Hippocampal formation (tissue), 2 donors: ENCODE measurements at places on chromosomes 5 and 9.
A peak's percentile ranks its signal among the peaks of the same experiment; 100 is the strongest.

DNA sequence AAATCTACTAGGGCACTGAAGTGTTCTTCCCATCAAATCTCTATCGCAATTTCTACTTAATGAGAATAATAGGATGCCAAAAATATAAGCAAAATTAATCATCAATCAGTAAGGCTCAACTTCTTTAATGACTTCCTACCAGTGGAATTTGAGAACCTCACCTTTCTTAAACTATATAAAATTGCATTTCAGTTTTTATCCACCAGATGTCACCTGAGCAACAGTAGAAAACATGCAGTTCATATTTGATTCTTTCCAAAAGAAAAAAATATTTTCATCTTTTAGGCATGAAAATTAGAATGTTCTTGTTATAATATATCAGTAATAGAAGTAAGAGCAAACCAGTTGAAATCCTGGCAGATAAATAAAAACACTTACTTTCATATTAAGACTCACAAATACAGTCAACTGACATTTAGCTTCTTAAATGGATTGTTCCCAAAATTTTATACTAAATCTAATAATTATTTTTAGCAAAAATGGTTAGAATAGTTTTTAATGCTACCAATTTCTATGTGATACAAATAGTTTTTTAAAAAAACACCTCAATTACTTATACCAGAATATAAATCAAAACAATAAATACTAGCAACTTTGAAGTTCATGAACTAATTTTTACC is 13.4 kb upstream of the CCDC112 start:
- no peak for DNase-seq

- DNase-seq = no peak
Measured at GRCh38 chr5:121500310-121500709, 351.4 kb upstream of the FTMT start.

DNA sequence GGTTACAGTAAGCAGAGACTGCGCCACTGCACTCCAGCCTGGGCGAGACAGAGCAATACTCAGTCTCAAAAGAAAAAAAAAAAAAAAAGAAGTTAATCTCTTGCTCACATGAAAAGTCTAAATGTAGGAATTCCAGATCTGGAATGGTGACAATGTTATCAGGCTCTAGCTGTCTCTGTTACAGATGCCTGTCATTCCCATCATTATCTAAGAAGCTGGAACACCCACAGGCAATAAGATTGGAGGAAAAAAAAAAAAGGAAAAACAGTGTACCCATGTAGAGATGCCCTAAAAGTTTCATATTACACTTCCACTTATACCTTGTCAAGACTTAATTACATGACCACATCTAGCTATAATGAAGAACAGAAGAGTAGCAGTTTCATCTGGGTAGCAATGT is 38.2 kb downstream of the PTBP3 start:
- no peak for DNase-seq

- DNase-seq = no peak
Measured at GRCh38 chr9:69272212-69272611, 52.8 kb upstream of the ENTREP1 start.

DNA sequence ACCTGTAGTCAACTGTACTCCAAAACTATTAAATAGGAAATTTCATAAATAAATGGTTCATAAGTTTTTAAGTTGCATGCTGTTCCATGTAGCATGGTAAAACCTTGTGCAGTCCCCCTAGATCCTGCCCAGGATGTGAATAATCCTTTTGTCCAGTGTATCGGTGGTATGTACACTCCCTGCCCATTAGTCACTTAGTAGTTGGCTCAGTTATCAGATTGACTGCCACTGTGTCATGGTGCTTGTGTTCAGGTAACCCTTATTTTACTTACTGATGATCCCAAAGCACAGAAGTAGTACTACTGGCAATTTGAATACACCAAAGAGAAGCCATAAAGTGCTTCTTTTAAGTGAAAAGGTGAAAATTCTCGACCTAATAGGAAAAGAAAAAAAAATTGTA is 134.2 kb downstream of the RNF180 start:
- DNase-seq = no peak

GRCh38 chr5:6187501-6187900 is 190.8 kb downstream of the MED10 start:
- DNase-seq = no peak

DNA sequence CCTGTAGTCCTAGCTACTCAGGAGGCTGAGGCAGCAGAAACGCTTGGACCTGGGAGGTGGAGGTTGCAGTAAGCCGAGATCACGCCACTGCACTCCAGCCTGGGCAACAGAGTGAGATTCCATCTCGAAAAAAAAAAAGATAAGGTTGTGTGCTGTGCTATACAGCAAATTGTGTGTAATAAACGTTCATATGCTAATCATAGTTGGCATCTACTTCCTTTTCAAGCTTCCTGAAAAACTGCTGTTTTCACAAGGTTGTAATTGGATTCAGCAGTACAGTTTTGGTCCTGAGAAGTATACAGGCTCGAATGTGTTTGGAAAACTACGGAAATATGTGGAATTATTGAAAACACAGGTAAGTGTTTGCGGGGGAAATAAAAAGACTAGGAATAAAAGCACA is 25.5 kb downstream of the OTULINL start:
- no peak for DNase-seq

DNA sequence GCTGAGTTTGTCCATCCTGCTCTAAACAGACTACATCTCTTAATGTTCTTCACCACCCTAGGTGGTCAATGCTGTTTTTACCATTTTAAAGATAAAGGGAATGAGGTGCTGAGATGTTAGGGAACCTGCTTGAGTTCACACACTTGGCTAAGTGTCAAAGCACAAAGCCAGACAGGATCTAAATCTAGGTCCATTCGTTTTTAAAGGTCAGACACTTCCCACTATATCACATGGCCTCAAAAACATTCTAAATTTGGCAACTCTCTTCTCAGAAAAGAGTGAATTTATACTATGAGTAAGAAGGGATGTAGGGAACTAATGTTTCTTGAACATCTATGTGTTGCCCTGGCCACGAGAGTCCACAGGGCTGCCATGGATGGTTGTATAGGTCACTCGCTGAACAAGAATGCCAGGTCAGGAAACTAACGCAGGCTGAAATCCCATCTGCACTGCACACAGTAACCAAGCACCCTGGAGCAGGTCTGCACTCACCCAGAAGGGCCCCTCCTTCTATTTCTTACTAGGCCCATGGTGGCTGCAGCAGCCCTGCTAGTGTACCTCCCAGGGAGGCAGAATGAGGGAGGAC is 213.0 kb downstream of the SPOCK1 start:
- DNase-seq = no peak

DNA sequence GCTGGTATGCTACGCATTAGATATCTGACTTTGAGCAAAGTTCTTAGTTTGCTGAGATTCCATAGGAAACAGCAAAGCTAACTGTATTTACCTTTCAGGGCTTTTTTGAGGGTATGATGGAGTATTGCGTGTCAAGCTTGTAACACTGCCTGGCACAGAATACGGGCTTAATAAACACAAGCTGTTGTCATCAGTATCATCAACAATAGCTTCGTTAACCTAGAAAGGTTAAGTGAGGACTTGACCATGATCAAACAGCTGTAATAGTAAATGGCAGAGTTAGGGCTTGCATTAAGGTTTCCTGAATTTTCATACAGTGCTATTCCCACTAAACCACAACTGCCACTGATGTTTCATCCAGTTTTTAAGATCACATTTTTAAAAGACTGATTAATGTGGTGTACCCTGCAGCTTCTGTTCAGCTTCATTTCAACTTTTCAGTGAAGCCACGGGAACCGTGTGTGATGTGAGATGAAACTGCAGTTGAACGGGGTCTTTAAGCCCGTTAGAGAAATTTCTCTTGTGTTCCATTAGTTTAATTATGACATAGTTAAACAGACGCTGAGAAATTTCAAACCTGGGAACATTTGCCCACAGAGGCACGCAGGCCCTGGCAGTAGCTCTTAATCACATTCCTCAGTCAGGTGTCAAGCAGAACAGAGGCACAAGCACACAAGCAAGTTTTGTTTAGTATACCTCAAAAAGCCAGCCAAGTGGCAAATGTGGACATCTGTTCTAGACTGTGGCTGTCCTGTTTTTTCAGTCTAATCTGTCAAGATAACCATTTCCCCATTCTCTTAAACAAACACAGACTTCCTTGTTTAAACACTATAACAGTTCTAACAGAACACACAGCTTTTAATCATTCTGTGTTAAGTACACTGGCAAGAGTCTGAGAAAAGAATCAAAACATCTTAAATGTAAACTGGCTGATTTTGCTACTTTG is 147.1 kb downstream of the ZNF608 start:
- DNase-seq = peak; percentile 25

- DNase-seq = peak; percentile 78
Measured at GRCh38 chr5:2430606-2431005, 320.9 kb downstream of the IRX2 start.

DNA sequence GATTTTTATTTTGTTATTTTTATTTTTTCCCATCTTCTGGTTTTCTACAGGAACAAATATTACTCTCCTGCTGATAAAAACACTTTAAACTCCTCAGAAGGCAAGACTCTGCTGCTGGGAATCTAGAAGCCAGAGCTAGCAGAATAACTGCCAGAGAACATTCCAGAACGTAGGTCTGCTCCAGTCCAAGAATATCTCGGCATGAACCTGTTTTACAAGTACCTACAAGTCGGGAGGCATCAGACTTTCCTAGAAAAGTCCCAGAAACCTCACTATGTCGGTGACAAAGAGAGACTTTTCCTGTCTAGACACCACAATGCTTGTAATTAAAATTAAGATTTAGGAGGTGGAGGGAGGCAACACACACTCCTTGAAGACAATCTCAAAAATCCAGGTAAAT is 41.4 kb downstream of the FABP6 start:
- DNase-seq = no peak

- no peak for DNase-seq
Measured at GRCh38 chr5:146390469-146390868, 51.8 kb downstream of the POU4F3 start.

DNA sequence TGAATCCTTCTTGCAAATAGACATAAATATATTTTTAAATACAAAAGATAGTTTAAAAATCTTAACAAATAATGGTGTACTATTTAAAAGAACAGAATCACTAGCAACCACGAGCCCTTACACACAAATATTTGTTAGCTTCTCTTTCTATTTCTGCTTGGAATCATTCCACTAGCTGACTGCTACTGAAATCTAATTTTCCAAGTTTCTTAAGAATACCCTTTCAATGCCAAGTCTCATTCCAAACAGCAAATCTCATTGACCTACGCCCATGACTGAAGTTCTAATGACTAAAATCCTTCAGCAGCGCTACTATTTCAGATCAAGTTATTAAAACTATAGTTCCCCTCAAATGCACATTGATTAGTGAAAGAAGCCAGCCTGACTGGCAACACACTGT is 13.2 kb upstream of the PPP1R2B start:
- DNase-seq = peak; percentile 9

DNA sequence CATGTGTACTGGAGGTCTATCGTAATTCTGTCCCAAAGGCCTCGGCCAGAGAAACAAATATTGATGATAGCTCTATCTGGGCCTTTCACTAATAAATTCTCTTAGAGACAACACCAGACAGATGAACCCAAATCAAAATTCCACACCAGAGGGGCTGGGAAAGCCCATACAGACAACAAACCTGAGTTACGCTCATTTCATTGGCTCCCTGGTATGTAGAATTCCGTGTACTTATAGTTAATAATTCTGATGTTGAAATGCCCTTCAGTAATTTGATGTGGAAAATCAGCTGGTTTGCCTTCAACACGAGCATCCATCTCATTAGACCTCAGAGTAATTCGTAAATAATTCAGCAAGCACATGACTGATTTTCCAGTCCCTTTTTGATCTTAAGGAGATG is 53.2 kb downstream of the FRMD3 start:
- no peak for DNase-seq

- DNase-seq = no peak
Measured at GRCh38 chr5:53397845-53398244, 82.6 kb upstream of the FST start.

DNA sequence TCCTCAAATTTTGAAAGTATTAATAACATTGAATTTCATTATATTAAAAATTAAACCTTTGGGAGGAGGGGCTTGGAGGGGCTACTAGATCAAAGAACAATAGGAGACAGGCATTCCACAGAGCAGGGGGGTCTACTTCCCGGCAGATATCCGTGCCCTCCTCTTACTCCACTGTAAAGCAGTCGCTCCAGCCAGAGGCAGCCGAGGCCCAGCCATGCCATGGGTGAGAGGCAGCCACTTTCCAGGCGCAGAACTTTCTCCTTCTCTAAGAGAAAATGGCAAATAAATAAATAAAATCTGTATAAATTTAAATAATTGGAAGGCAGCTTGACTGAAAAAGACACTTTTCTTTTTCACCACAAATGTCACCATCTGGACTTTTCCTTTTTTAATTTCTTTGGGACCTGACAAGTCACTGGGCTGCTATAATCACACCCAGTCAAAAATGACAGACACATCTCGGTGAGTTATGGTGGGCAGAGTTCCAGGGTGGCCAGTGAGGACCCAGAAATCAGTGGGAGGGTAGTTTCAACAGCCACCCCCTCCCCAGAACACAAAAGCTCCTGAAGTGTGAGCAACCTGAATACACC is 302.2 kb upstream of the SMARCA2 start:
- DNase-seq = no peak

DNA sequence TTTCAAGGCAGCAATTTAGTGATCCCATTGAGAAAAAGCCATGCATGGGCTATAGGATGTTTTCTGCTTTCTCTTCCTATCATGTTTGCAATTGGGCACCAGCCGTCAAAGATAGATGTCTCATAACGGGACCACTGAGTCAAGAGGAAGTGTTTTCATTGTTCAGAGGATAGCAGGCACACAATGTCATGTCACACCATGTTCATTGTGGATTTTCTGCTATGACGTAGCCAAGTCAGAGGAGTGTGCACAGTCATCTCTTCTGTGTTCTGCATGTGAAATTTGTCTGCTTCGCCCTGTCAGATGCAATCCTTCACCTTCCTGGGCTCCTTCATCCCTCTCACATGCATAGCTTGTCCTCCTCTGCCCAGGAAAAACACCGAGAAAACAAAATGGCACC is 106.0 kb downstream of the CD180 start:
- no peak for DNase-seq

DNA sequence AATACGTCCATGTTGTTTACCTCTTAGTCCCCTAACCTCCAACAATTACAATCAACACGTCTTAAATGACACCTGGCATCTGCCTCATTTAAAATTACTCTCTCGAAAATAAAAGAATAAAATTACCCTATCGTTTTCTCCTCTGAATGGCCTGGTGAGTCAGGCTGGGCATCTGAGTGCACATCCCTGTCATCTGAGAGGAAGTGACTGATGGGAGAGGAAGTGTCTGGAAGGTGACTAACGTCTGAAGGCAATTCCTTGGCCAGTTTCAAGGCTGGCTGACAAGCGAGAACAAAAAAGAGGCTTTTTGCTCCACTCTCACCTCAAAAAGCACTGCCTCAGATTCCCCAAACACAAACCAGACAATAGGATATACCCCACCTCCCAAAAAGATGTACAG is 57.7 kb downstream of the MAPKAP1 start:
- DNase-seq = no peak

DNA sequence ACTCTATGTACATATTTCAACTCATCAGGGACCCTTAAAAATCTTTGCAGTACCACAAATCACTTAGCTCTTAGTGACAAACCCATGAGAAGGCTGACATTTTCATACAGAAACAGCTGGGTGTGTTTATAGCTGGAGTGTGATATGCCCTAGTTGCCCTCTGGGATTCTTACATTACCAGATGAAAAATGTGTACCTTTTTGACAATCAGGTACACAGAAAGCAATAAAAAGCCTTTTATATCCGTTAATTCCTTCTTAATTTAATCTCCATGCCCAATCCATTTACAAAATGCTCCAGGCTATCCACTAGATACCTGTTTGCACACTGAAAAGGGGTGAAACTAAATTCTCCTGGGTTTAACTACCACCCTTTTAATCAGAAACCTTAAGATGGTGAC is 222.9 kb downstream of the KIAA0825 start:
- no peak for DNase-seq

- DNase-seq = no peak
Measured at GRCh38 chr5:9356351-9356825, 189.5 kb downstream of the SEMA5A start.
